Peyer's patch (tissue), 4 donors: ENCODE measurements at places on chromosomes 4 and X. TPM values are rescaled to one million over a fixed set of nuclear protein-coding genes. Genes with fewer than 3 reads are reported as not detected.

DNA sequence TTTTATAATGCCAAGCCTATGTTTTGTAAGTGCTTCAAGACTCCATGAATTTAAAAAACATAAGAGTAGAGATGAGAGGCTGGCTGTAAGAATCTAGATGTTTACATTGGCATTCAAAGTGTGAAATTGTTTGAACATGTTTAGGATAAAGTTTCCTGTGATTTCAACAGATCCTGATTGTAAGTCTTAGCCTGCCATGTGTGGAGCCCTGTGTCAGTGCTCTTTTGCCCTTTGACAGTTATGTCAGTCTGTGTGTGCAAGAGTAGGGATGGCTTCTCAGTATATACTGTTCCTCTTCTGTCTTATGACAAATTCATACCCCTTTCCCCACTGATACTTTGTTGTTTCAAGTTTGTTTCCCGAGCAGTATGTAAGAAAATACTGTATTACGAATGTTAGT, 68.2 kb downstream of the USP9X start:
- no peak for DNase-seq

Gene TEX13D
- not detected for total RNA-seq

Gene CT45A2
- total RNA-seq: not detected

- no peak for DNase-seq
Measured at GRCh38 chrX:10685923-10686595, 65.7 kb upstream of the MID1 start.

- peak; percentile 84 for DNase-seq
Measured at GRCh38 chr4:10115797-10116568, 616 bp downstream of the WDR1 start.

GRCh38 chr4:184386271-184386781, 88.0 kb downstream of the IRF2 start:
- DNase-seq: peak; percentile 75

- peak; percentile 78 for DNase-seq
Measured at GRCh38 chr4:8238036-8238511, 31.5 kb upstream of the HTRA3 start.

- DNase-seq: no peak
Measured at GRCh38 chr4:169645627-169646026, 25.2 kb downstream of the CLCN3 start.

DNA sequence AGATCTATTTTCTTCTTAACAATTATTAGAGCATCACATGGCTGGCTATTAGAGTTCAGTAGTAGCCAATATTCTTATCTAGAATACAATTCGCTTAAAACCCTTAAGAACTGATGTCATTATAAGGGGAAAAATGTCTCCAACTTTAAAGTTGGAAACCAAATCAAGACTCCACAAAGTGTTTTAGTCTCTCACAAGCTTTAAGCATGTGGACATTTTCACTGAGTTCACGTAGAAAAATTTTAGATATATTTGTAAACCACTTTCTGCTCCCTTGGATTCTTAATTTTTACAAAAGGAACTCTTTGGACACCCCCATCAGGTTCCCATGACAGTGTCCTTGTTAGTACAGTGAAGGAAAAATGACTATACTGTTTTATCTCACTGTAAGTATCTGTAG, 123.9 kb upstream of the NAP1L5 start:
- DNase-seq: no peak

DNA sequence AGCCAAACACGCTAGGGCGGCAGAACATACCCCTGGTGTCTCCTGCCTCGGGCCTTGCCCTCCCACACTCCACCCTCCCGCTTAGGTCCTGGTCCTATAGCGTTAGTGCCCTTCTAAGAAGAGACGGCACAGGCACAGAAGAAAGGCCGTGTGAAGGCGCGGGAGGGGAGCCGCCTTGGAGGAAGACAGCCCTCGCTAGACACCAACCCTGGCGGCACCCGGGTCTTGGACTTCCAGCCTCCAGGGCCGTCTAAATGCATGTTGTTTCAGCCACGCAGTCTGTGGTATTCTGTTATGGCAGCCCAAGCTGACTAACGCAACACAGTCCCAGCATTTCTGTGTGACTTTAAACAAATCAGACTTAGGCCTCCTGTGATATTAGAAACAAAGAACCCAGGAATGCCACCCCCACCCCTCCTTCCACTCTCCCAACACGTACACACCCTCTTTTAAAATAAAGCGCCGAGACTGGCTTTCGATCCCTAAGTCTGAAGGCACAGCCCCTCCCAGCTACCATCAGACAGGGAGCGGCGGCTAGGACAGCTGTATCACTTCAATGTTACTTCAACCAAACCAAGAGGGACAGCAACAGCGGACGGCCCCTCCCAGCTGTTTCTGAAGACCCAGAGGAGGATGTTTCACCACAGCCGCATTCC, 128.0 kb downstream of the AFAP1 start:
- DNase-seq: peak; percentile 76

GRCh38 chr4:25811841-25812240, 50.9 kb downstream of the SEL1L3 start:
- DNase-seq: no peak

Gene G6PD
- total RNA-seq: 14.0 TPM
